OCI-M1 (cell line): ENCODE measurements at places on chromosomes 7 and 10.

GRCh38 chr7:29572558-29572957 is 8.9 kb downstream of the PRR15 start:
- no peak for DNase-seq

GRCh38 chr7:36650766-36651312 is 73.5 kb downstream of the AOAH start:
- DNase-seq = no peak

GRCh38 chr7:104123786-104124185 is 84.0 kb downstream of the ORC5 start:
- no peak for DNase-seq

DNA sequence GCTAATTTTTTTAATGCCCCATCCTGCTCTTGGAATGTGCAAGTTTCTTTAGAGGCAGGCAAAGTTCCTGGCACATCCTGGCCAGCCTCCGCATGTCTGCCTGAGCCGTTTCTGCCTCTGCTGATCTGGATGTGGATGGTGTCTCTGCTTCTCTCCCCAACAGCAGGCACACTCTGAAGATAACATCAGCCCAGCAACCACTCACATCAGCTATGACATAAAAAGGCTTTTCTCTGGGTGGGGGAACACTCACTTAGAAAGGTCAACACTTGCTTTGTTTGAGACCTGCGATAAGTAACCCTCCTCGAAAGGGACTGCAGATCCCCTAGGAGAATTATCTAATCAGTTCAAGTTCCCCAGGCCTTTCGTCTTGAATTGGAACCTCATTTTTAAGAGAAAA is 142.9 kb downstream of the FGFR2 start:
- DNase-seq = peak; percentile 44

DNA sequence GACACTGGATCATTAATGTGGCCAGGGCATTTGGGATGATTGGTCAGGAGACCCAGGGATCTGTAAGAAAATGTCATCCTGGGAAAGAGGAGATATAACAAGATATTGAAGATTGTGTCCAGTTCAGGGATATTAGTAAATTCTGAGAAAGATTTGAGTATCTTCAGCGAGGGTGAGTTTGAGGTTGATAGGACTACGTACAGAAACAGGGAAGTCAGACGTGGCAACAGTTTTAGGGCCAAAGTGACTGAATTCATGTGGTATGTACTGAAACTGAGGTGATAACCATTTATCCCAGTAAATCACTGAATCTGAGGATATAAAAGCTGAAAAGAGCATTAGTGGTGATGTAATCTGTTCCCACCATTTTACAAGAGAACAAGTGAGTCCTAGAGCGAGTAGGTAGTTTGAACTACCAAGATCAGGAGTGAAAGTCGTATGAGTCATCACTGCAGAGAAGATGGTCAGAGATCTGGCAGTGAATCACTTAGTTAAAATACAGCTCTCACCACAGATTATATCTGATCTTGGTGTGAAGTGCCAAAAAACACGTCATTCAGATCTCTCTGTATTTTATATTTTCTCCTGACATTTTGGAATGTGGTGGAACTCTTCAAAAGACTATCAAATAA is 220.5 kb downstream of the CDK14 start:
- DNase-seq = peak; percentile 87

- no peak for DNase-seq
Measured at GRCh38 chr7:46290374-46291049, 369.4 kb upstream of the IGFBP3 start.

- DNase-seq = no peak
Measured at GRCh38 chr10:124016804-124017375, 76.5 kb downstream of the CHST15 start.

DNA sequence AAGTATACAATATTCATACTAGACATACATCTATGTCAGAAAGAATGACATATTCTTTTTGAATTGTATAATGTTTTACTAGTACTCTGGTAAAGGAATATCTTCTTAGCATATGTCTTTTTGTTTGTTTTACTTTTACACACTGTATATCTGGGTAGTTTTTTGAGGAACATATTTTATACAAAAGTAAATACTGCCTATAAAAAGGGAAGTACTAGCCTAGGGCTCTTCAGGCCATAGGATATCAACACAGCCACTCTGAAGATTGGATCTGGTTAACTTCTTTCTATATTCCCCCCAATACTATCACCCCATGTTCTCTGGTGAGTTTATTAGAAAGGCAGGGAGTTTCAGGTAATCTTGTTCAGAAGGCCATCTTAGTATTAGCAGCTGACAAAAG is 134.6 kb downstream of the ZNF438 start:
- peak; percentile 23 for DNase-seq

GRCh38 chr7:48004032-48004431 is 24.6 kb upstream of the HUS1 start:
- no peak for DNase-seq
